Heart left ventricle (tissue), 16 donors: ENCODE measurements at places on chromosomes 2 and 18.

DNA sequence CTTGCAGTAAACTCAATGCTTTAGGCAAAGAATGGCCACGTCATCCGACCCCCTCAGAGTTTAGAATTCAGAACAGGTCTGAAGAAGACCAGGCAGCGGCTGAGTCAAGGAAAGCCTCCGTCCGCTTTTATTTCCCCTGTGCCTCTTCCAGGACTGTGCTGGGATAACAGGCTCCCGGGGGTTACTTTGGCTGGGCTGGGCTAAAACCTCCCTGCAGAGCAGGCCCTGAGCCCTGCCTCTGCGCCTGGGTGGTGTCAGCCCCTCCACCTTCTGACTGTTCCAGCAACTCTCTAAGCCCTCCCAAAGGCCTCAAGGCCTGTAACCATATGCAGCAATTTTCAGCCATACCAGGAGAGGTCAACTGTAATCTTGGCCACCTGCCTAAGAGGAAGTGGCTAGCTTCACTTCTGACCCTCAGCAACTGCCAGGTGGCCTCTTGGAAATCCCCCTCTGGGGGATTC lies 166.5 kb downstream of the RPIA start:
- DNase-seq = no peak

DNA sequence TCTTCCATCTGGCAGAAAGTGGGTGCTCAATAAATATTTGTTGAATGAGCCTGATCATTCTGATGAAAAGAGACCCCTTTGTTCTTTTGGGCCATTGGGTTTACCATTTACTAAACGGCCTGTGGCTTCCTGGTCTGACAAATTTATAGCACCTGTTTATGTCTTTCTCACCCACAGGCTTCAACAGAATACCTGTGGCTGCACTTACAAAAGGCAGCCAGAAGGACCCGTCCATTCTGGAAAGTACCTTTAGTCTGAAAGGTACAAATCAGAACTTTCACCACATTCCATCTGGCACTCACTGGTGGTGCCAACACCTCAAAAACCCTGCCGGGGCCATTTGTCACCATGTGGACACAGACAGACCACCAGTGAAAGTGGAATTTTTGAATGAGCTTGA lies 167.5 kb downstream of the ETAA1 start:
- DNase-seq = no peak

DNA sequence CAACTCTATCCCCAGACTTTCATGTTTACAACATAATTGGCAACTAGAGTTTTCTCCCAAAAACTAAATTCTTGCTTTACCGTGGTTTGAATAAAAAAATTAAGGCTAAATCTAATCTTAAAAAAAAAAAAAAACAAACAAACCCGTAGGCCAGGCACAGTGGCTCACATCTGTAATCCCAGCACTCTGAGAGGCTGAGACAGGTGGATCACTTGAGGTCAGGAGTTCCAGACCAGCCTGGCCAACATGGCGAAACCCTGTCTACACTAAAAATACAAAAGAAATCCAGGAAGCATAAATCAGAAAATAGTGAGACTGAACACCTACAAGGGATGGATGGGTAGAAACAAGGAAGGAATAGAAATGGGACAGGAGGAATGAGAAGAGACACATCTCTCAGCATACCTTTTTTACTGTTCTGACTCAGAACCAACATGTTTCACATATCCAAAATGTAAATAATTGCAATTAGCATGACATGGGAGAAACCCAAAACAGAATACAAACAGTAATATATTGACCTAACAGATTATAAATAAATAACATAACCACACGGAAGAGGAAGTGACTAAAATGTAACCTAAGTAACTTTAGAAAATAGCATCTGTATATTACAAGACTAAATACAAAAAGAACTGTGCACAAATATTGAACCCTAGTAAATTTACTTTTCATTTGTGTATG lies 17.5 kb downstream of the MGAT4A start:
- no peak for DNase-seq

GRCh38 chr18:8051453-8051852 lies 484.3 kb downstream of the PTPRM start:
- no peak for DNase-seq

- DNase-seq = no peak
Measured at GRCh38 chr2:181686576-181687185, 6.4 kb upstream of the NEUROD1 start.

- peak; percentile 76 for DNase-seq
Measured at GRCh38 chr2:241217320-241218031, 29.0 kb downstream of the ANO7 start.
